CD4-positive, alpha-beta T cell (primary cell): ENCODE measurements at places on chromosomes 3 and 15.

DNA sequence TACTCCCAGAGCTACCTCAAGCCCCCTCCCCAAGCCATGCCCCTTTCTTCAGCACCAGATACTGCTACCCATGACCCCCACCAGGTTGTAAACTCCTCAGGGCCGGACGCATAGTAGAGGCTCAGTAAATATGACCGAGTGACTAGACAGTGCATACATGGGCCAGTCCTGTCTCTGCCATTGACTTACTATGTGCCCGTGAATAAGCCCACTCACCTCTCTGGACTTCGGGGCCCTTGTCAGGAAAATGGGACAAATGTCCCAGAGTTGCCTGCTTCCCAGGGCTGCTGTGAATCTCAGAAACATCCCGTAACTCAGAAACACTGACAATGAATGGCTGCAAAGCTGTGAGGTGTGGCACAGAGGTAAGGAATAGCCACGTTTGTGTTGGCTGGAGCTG, 48.2 kb upstream of the FGD5 start:
- DNase-seq: no peak

DNA sequence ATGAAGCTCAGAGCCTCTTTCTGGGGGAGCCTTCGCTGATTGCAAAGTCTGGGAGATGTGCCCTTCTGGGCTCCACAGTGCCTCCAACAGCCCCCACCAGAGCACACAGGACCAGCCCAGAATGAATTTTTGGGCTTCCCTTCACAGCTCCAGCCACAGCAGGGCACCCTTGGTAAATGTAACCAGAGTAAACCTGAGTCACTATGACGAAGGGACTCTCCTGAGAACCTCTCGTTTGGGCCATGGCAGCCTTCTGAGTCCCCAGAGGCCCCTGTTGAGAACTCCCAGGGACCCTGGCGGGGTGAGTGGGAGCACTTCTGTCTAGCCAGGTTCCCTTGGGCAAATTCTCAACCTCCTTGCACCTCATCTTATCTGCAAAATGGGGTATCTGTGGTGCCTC, 20.8 kb downstream of the FAM3D start:
- DNase-seq: no peak

DNA sequence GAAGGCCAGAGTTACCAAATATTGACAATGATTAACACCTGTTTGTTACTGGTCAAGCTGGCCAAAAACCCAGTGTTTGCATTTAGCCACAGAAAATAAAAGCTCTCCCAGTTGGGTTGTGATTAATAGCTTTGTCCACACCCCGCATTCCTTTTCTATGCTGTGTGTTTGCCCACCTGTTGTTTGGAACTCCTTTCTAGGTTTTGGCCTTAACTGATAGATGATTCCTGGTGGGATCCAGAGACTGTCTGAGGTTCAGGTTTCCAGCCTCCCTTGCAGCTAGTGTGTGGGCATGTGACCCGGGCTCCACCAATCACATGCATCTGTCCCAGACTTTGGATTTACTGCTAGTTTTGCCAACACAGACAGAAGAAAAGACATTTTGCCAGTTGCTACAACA, 83.8 kb downstream of the PTPRG start:
- no peak for DNase-seq

DNA sequence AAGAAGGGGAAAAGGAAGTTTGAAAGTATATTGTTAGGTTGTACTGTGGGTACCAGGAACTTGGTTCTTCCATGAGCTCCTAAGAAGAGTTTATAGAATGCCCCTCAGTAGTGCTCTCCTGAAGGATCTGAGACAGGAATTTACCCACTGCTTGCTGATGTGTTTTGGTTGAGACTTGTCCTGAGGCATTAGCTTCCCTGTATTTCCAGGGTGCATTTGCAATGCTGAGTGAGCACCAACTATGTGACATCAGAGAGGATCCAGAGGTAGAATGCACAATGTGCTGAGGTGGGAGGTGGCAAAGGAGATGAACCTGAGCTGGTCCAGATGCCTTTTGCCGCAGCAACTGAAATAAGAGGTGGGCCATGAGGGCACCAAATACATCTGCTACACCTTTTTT, 64.3 kb upstream of the LRRC3B start:
- DNase-seq: no peak

GRCh38 chr3:131125684-131126083, 99.0 kb downstream of the NEK11 start:
- no peak for DNase-seq

DNA sequence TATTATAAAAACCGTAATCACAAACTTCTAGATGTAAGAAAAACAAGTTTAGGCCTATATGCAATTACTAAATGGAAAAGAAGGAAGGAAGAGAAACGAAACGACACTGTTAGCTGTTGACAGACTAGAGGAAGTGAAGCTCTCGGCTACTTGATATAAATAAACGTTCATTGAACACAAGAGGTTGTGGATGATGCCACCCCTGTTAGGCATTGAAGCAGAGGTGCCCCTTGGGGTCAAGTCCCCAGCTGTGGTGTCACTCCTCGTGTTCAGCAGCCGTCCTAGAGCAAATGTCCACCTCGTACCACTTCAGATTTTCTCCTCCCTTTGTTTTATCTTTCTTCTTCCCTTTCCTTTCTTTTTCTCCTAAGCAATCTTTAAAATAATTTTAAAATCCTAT, 146.5 kb upstream of the UBE2E1 start:
- no peak for DNase-seq

DNA sequence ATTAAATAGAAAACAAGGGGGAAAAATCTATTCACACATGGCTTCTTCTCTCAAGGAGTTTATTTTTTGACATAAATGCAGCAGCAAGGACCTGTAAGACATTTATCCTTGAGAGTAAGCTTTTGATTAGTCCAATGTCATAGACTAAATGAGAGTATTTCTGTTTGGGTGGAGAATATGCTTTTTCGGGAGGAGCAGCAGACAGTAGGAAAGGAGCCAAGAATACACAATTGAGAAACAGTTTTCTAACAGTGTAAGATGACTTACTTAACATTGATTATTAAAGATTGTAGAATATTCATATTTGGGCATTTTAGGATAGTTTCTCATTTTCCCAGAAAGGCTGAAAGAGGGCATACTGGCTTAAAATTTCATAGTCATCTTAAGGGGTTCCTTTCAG, 65.9 kb upstream of the PAQR5 start:
- DNase-seq: no peak

GRCh38 chr3:134817297-134817696, 22.2 kb downstream of the EPHB1 start:
- DNase-seq: no peak

DNA sequence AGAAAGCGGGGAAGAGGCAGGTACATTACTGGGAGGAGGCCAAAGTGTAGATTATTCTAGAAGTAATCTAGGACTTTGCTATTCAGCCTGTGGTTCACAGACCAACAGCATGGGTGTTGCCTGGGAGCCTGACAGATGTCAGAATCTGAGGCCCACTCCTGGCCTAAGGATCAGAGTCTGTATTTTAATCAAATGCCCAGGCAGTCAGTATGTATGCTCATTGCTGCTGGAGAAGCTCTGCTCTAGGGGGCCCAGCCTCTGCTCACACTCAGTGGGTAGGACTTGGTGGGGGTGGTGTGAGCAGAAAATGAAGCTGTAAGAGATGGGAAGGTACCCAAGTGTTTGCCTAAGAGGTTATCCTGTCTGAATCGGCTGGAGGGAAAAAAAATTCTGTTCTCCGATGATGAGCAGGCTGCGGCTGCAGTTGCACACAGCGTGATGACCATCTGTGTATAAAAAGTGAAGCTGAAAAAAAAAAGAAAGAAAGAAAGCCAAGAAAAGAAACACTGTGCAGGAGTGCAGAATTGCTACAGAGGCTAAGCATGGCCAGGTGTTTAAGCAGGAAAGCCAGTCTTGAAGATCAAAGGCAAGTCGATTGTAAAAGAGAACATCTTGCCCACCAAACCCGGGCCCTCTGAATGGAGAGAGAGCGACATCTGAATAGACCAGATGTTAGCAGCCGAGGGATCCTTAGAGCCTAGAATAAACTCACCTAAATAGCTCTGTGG, 65.2 kb downstream of the EIF4E3 start:
- DNase-seq: no peak

- DNase-seq: no peak
Measured at GRCh38 chr15:35987056-35987455, 441.1 kb upstream of the DPH6 start.

DNA sequence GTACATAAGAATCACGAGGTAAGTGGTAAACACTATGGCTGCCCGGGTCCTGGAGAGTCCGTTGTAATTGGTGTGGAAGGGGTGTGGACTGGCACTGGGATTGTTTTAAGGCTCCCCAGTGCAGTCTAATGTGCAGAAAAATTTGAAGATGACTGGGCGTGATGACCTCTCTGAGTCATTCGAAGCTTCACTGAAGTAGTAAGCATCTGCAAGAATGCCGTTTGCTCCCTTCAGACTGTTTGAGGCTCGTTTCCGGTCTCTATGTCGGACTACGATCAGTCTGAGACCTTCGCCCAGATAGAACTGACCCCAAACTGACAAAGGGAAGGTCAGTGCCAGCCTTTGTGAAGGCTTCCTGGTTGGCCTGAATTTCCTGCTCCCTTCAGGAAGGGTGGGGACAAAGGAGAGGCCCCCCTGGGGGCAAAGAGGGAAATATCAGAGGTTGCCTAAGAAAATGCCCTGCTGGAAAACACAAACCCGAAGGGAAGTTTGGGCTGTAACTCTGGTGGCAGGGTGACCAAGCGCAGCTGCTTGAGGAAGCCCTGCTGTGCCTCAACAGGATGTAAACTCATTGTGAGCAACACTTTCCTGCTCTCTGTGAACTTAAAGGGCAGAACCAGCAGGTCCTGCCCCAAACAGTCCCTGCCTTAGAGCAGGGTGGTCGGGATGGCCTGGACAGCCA, 34.6 kb downstream of the BTD start:
- DNase-seq: peak; percentile 51

DNA sequence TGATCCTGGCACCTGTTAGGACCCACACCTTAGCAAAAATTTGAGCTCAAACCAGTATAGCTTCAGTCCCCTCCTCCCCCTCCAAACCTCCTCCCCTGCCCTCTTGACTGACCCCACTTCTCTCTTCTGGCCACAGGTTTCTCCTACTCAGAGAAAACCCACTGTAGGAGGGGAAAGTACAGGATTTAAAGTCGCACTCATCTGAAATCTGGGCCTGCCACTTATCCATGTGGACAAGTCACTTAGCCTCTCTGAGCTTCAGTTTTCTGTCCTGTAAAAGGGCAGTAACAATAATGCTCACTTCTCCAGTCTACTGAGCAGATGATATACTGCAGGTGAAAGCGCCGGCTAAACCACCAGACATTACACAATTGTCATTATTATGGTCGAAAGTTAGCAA, 142.7 kb downstream of the MEGF11 start:
- no peak for DNase-seq

DNA sequence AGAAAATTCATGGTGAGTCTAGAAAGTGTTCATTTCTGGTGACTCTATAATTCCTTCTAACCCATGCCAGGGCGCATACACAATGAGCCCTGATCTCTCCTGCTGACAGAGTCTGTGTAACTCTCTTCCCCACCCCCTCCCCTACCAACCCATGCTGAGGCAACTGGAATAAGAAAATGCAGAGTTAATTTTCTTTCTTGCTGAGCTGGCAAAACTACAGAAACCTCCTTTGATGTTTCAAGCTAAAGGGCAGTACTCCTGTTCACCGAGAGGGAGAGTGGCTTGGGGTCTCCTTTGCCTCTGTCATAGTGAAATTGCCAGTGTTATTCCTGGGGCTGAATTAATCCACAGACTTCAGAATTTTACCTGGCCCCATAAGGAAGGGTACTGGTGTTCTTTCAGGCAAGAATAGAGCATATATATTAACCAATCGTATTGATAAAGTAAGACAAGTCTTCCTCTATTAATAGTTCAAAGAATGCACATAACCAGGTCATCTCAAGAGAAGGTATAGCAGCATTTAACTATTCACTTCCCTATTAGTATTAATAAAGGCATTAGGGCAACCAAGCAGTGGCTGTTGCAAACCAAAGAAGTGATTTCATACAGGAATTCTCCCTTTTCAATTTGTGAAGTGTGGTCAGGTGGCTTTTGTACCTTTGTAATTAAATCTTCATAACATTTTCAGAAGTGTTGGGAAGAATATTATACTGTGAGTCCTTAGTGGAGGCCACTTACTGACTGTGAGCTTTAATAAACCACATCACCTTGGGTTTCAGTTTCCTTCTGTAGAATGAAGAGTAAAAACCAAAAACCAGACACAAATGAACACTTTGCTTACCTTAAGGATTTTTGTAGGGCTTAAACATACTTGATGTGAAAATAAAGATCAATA, 4.1 kb downstream of the GAP43 start:
- no peak for DNase-seq

DNA sequence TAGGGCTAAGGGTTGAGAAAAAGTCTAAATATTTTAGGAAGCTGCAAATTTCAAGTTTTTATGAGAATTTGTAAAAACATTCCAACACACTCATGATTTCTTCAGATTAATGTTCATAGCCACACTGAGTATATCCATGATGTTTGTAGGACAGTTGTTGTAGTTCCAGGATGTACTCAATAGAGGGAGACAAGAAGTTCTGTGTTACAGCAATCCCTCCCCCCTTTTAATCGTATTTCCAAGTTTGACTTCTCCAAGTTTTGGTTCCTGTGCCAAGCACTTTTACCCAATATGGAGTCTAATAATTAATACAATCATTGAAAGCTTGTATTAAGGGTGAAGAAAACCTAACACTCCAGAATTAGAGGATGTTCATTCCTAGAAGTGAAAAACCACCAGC, 143.4 kb downstream of the FEZF2 start:
- no peak for DNase-seq

DNA sequence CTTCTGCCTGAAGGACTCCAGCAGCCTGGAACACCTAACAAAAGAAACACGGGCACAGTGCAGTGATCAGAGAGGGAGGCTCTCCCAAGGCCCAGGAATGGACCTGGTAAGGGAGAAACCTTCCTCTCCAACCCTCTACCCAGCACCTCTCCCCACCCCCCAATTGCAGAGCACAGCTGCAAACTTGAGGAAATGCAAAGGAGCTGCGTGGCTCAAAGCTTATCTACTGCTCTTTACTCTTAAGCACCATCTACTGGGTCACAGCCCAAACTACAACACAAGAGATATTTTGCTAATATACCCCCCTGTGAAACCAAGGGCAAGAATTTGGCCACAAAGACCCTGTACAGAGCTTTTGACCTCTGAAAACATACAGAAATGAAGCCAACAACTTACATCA, 328.3 kb downstream of the OXSM start:
- no peak for DNase-seq

GRCh38 chr3:74409066-74409465, 205.4 kb downstream of the CNTN3 start:
- DNase-seq: no peak

GRCh38 chr15:51128701-51129100, 34.0 kb upstream of the TNFAIP8L3 start:
- no peak for DNase-seq

GRCh38 chr3:21898316-21898715, 147.3 kb upstream of the ZNF385D start:
- no peak for DNase-seq

DNA sequence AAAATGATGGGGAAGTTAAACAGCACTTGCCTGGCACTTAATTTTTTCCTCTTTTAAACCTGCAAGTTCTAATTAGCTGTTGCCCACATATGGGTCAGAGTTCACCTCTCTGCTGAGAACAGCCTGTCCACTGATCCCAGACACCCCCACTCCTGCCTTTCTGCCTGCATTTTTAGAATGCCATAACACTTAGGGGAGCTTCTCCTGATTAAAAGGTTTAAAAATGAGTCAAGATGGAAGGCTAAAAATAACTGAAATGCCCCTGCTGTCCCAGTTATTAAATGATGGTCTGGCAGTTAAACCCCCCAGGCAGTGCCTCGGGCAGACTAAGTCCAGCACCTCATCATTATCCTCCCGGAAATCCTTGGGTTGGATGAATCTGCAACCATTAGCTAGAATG, 913.6 kb upstream of the ARPP21 start:
- DNase-seq: no peak
